ENCODE measurements at places on chromosomes 13 and 19.

DNA sequence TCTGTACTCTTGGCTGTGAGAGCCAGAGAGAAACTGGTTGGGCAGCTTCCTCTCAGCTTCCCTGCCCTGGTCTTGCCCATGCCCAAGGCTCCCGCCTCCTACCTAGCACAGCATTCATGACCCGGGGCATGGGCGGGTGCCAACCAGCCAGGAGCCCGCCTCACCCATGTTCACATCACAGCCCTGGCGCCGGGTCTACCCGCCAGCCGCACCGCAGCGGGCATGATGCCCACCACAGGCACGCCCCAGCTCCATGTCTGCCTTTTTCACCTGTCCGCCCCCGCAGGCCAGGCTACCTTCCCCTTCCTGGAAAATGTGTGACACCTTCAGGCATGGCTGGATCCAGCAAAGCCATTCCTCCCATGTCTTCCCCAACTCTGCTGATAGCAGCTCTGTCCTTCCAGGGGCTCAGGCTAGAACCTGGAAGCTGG lies 42.1 kb downstream of the PTPRS start:
- peak; percentile 49 for DNase-seq

DNA sequence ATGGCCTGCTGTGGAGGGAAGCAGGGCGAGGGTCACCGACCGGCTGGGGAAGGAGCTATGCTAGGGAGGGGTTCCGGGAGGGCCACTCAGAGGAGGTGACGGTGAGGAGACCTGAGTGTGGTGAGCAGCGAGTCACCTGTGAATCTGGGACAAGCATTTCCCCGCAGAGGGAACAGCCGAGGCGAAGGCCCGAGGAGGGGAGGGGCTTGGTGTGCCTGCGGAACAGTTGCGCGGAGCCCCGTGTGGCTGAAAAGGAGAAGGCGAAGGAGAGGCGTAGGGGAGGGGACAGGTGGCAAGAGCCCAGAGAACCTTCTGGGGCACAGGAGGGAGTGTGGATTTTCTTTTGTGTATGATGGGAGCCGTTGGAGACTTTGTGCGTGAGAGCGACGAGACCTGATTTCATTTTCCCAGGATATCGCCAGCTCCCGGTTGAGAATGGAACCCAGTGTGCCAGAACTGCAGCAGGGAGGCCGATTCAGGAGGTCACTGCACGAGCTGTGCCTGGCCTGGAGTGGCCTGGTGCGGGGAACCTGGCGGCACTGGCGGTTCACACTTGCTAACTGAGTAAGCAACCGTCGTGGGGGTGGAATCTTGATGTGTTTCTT lies 117.7 kb upstream of the ZNF507 start:
- DNase-seq: no peak

DNA sequence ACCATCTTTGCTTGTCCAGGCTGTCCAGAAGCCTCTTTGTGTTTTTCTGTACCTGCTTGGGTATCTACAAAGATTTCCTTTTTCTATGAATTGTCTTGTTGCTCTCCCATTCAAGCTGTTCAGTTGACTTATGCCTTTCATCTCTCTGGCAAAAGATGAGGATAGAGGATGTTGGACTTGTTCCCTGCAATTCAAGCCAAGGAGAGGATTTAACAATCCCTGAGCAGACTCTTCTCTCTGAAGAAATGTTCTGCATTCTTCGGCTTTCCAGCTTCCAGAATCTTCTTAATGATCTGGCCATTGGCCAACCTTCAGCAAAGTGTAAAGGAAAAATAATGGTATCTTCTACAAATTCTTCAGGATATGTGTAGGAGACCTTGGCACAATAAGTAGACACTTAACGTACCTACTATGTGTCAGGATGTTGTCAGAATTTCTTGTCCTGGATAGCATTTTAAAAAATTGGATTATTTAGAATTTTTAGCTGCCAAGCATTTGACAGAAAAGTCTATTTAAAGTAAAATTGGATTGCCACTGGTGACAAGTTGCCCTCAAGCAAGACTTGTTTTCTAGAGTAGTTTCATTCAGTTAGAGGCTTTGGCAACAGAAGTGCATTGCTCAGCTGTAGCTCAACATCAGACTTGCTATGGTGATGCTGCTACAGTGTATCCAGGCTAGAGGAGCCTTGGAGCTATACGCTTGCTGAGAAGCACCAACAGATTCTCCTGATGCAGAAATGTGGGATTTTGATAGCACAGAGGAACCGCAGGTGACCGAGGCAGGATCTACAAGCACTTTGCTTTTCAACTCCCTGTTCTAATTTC lies 455.7 kb downstream of the SUCLA2 start:
- DNase-seq: no peak

DNA sequence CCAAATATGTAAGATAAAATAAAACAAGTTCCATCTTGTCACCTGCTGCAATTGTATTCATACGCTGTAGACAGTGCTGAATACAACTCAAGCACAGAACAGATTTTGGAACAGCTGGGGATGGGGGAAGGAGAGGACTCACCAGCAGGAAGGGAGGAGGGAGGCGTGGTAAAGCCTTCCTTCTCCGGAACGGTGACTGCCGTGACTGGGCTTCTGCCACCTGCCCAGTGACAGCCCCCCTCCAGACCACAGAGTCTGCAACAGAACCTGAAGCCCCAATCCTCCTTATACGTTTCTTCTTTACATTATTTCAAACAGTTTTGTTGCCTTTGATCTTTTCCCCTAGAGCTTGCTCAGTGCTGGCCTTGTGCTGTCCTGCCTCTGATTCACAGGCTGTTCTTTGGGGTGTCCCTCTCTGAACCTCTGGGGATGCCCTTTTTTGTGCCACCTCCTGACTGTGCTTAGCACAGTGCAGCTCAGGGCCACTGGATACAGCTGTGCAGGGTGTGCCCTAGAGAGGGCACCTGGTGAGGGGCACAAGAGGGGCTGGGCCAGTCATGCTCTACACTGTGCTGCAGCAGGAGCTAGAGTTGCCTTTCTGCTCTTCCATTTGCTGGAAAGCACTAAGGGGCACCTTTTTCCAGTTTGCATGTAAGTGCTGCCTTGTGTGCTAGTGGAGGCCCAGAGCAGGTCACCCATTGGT lies 213.0 kb downstream of the ZIC5 start:
- no peak for DNase-seq

GRCh38 chr13:71998223-71998622 lies 131.2 kb upstream of the DACH1 start:
- DNase-seq: no peak

DNA sequence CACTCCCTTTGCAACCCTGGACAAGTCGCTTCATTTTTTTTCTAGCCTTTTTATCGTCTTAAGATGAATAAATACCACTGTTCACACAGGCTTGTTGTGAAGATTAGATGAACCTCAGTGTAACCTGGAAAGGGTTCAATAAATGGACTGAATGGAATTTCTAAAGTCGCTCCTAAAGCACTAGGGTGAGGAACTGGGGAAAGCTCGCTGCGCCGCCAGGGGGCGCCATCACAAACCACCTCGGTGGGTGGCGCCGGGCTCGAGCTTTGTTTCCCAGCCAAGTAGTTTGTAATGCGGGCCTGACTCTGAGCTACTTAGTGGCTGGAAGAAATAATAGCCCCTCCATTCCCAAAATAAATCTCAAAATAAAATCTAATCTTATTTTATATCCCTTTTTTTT lies 2.2 kb upstream of the CEACAM6 start:
- peak; percentile 36 for DNase-seq

DNA sequence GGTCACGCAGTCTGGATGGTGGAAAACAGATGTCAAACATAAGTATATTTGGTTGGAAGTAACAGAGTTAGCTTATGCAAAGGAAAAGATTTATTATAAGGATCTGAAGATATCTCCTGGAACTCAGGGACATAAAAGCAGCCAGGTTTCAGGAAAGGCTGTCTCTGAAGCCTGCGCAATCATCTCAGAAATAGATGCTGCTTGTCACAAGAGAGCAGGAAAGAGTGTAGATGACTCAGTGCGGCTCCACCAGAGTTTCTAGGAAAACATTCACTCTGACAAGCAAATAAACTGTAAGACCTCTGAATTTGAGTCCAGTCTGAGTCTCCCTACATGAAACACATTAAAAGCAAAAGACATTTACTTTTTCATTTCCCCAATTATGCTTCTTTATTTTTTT lies 220.4 kb upstream of the HTR2A start:
- DNase-seq: peak; percentile 57

GRCh38 chr13:99540530-99540929 lies 39.3 kb downstream of the TM9SF2 start:
- no peak for DNase-seq

DNA sequence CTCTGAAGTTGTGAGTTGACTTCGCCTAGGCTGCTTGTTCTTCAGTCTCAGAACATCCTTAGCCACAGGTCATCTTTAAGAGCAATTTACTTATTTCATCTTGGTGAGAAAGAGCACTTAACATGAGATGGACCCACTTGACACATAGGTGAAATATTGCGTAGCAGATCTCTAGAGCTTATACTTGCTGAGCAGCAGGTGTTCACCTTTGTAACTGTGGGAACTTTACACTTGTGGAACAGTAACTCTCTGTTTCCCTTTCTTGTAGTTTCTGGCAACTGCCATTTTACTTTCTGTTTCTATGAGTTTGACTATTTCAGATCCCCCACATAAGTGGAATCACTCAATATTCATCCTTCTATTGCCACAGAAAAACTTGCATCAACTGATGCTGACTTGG lies 95.7 kb downstream of the SLC10A2 start:
- no peak for DNase-seq
